ENCODE measurements at places on chromosomes 6 and 20.
A peak's percentile ranks its signal among the peaks of the same experiment; 100 is the strongest.

DNA sequence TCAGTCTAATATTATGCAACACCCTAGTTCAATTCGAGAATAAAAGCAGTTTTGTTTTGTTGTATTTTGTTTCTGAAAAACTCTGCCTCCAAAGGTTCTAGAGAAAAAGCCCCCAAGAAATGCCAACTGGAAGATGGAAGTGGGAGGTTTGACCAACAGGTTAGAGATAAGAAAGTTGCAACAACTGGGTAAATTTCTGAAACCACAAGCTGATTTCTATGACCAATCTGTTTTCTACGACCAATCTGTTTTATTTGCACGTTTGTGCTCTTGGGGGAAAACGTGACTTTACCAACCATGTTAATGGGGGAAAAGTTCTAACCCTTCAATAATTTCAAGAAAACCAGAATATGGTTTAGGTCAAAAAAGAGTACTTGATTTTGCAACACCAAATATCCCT lies 173.2 kb downstream of the PDE7B start:
- DNase-seq: no peak

DNA sequence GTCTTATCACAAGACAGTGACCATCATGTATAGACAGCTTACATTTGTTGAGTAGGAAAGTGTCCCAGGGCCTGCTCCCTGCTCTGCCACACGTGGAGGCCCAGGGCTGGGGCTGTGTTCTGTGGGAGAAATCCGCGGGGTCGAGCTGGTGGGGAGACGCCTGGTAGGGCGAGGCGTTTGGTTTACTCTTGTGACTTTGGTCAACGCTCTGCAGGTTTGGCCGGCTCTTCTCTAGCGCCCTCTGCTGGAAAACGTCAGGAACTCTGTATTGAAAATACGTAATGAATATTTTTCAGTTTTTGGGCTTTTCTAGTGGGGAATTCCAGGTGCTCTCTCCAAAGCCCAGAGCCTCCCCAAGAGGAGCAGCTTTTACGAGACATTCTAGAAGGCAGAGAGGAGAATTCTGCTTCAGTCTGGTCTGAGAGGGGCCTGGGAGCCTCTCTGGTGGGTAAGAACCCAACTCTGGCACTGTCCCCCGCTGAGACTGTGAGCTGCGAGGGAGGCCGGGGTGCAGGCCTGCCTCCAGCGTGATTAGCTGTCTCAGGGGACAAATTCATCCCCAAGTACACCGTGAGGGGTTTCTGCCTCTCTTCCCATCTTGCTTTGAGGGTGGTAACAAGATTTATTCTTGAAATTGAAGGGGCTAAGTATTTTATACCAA lies 112.6 kb upstream of the RALGAPA2 start:
- DNase-seq: no peak

DNA sequence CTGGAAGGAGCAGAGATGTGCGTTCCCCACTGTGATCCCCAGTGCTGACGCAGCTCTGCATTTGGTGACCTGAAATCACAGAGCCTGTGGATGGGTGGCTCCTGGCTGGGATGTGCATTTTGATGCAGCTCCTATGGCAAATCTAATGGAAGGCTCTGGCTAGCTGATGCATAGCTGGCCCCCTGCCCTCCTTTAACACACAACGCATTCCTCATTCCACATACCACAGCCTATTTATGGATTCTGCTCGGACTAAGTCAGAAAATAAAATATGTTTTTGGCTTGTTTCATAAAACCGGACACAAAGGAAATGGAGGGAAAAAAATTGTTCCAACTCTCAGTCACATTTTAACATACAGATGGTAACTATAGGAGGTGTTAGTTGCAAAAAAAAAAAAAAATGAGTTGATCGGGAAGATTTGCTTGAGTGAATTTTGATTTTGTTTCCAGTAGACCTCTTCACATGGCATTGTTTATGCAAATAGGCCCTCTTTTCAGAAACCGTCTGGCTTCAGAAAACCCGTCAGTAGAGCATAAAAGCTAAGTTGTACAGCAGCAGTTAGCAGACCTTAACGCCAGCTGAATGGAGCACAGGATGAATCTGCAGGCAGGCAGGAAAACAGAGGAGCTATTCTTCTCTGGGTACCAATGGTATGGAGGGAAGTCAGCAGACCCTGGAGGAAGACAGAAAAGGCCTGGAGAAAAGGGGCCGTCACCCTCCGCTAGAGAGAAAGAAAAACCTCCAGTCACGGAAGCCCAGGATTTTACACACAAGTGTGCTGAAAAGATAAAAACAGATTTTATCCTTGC lies 215.4 kb downstream of the HDGFL1 start:
- no peak for DNase-seq

GRCh38 chr6:134375220-134375580 lies 57.3 kb upstream of the SGK1 start:
- DNase-seq: no peak

DNA sequence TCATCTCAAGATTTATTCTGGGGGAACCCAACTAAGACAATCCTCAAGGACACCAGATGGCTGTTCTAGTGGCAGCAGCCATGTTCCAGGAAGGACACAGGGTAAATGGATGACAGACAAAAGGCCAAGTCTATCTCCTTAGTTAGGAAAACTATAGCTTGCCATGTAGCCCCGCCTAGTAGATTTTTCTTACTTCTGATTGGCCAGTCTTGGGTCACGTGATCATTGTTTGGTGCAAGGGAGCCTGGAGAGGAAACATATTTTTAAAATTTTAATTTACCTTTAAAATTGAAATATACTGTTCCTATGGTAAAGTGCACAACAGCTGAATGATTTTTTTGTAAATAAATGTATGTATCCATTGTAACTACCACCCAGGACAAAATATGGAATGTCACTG lies 4.4 kb upstream of the KCNS1 start:
- DNase-seq: no peak

- DNase-seq: no peak
Measured at GRCh38 chr6:148054219-148054618, 288.4 kb upstream of the SASH1 start.

DNA sequence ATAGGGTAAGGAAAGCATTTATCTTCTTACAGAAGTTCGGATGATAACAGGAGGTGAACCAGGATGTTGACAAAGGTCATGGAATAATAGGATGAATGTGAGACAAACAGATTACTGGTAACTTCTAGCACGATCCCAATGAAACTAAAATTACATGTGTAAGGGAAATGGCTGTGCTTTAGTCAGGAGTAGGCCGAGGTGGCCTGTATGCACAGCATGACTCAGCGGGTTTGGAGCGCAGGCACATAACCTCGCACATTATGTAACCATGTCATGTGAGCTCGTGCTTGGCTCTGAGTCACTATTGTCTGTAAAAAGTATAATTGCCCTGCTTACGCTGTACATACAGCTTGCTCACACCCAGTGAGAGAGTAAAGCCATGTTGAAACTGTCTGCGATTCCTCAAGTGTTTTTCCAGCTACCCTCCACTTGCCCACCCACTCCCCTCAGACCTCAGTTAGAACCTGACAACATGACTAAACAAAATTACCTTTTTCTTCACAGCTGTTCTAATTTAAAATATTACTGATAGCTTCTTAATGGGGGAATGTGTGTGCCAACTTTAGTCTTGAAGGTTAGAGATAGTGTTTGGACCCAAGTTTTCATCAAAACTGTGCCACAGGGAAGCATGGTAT lies 8.2 kb downstream of the CYB5R4 start:
- DNase-seq: no peak

GRCh38 chr6:11366183-11366933 lies 133.9 kb upstream of the NEDD9 start:
- DNase-seq: peak; percentile 39

GRCh38 chr20:9439806-9440205 lies 74.6 kb upstream of the LAMP5 start:
- no peak for DNase-seq

- DNase-seq: no peak
Measured at GRCh38 chr6:37845026-37845911, 25.7 kb downstream of the ZFAND3 start.

GRCh38 chr6:90286884-90287488 lies 9.7 kb downstream of the BACH2 start:
- peak; percentile 37 for DNase-seq

- peak; percentile 15 for DNase-seq
Measured at GRCh38 chr20:3045042-3045815, 623 bp upstream of the MRPS26 start.

- DNase-seq: no peak
Measured at GRCh38 chr6:44664716-44665115, 277.2 kb downstream of the CDC5L start.

GRCh38 chr6:107129370-107129925 lies 14.1 kb upstream of the BEND3 start:
- DNase-seq: no peak

DNA sequence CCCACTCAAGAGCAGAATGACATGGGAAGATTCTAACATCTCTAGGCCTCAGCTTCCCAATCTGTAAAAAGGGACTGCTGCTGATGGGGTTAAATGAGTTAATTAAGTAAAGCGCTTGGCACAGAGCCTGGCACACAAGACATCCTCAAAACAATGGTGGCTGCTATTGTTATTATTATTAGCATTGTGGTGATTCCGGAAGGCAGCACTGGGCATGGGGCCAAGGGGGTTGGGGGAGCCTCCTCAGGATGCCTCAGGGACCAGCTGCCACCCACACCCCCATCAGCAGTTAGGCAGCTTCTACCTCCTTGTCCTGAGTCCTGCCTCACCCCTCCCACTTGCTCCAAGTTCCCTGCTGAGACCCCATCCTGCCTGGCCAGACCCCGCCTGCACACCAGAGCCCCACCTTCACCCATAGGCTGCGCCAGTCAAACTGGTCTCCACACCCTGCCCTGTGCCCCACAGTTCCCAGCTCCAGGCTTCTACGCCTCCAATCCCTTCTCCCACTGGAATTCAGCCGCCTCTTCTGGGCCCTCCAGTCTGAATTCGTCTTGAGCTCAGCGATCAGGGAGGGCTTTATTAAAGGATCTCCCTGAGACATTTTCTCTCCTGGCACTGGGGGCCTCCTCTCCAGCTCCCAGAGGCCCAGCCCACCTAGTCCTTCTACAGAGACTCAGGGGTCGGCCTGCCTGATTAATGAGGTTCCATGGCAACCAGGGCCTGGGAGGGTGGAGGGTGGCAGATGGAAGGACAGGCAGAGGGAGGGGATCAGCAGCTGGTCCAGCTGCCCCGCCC lies 1.5 kb downstream of the E2F1 start:
- DNase-seq: no peak

Measured in stimulated activated CD8-positive, alpha-beta memory T cell treated with anti-CD3 and anti-CD28 coated beads, Interleukin-4, amount 100 ng/mL, for 4 hours (primary cell).